Amygdala (tissue), 56 donors: ENCODE measurements at places on chromosomes 6 and 20.

- no peak for DNase-seq
These were observed 126.3 kb downstream of the C6orf118 start for GRCh38 chr6:165183071-165183470.

GRCh38 chr6:45822246-45822812 lies 193.3 kb downstream of the CLIC5 start:
- no peak for DNase-seq

GRCh38 chr20:3679749-3680700 lies 1.8 kb downstream of the ADAM33 start:
- no peak for DNase-seq

- peak; percentile 91 for DNase-seq
These were observed at the start of gene ZBTB12 for GRCh38 chr6:31901953-31902643. ZBTB12 (minus strand) TSS chr6:31902086; CDS start chr6:31901305, 781 bp downstream.

- no peak for DNase-seq
These were observed 53.2 kb downstream of the PPP1R14C start for GRCh38 chr6:150195996-150196417.

GRCh38 chr6:115753446-115753845 lies 307.2 kb downstream of the FRK start:
- DNase-seq: no peak

DNA sequence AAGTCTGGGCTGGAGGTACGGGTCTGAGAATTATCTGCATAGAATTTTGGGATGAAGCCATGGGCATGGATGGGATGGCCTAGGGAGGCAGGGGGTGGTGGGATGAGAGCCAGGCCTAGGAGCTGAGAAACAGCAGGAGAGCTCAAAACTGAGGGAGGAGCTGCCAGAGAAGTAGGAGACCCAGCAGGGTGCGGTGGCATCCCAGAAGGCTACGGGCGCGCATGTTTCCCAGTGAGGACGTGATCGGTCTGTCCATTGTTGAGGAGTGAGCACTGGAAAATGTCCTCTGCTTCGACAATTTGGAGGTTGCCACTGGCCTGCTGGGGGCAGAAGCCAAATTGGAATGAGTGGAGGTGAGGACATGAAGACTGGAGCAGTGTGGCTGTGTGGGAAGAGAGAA lies 14.5 kb upstream of the MROH8 start:
- peak; percentile 22 for DNase-seq

GRCh38 chr6:12890171-12890790 lies 173.7 kb downstream of the PHACTR1 start:
- no peak for DNase-seq

DNA sequence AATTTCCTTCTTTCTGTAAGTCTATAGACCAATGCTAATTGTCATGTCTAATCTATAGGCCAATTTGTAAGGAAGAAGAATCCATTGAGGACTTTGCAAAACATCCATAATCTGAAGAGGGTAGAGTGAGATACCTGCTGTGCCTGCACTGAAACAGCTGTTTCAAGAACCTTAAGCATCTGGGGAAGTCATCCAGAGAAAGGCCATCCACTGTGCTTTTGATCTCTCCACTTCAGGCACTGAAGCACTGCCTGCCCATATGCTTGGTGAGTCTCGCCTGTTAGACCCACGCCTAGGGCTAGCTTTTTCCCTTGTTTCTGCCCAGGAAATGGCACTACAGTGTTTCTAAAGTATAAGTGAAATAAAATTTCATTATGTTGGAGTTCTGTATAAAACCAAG lies 921.8 kb upstream of the EPHA7 start:
- DNase-seq: no peak

DNA sequence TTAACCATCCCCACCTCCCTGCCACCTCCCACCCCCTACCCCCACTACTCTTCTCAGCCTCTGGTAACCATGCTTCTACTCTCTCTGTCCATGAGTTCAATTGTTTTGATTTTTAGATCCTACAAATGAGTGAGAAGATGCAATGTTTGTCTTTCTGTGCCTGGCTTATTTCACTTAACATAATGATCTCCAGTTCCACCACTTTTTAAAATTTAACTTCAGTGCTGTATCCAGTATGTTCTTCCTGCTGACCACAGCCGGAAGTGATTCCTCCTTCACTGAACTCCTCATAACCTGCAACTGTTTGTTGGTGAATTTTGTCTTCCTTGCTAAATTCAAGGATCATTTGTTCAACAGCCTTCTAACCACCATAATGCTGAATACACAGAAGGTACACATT lies 3.9 kb downstream of the MAP7 start:
- DNase-seq: no peak

DNA sequence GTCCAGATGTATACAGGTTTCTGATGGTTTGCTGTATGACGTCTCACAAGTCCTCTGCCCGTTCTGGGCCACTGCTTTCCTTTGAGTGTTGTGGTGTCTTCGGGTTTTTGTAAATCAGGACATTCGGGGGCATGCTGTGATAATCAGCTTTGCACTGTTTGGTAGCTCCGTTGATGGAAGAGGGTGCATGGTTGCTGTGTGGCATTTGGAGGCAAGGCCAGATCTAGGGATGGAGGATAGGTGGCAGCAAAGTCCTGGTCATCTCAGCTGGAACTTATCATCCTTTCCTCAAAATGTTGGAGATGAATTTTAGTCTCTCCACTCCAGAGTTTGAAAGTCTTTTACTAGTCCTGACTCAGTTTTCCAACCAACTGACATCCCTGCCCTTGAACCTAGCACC lies 91.0 kb downstream of the SCP2D1 start:
- no peak for DNase-seq

DNA sequence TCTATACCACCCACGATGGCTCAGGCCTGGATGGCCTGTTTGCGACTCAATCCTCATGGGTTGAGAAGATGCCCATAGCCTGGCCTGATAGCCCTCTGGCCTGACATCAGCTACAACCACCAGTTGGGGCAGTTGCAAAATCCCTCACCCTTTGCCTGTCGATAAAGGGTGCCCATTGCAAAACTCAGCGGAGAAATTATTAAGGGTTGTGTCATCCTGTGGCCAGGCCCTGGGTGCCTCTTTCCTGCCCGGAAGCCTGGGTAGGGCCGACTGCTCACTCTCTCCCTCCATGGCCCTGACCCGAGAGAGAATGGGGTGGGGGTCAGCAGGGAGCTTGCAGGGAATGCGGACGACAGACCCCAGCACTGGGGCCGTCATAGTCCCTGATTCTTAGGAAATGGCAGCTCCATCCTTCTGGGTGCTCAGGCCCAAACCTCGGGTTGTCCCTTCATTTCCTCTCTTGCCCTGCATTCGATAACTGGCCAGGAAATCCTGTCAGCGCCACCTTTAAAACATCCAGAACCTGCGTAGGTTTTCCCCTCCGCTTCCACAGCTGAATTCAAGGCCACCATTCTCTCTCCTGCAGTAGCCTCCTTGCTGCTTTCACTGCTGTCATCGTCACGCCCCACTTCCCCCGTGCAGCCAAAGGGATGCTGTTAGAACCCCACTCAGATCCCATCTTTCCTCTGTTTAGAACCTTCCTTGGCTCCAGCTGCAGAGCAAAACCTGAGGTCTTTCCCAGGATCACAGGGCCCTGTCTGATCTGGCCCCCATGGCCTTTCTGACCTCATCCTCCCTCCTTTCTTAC lies 31.1 kb downstream of the CEBPB start:
- no peak for DNase-seq

DNA sequence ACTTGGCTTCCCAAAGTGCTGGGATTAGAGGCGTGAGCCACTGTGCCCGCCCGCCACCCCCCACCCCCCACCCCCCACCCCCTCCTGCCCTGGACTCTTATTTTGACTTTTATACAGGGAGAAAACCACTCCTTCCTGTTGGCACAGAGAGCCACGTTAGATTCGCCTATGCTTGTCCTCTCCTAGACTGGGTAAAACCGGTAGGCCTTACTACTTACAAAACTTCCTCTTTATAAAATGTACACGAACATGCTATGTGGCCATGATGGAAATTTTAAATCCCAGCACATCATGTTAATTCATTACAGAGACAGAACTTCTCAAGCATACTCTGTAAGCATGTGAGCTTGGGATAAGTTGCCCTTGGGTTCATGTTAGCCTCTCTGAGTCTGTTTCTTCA lies 124.2 kb downstream of the SLC24A3 start:
- no peak for DNase-seq

DNA sequence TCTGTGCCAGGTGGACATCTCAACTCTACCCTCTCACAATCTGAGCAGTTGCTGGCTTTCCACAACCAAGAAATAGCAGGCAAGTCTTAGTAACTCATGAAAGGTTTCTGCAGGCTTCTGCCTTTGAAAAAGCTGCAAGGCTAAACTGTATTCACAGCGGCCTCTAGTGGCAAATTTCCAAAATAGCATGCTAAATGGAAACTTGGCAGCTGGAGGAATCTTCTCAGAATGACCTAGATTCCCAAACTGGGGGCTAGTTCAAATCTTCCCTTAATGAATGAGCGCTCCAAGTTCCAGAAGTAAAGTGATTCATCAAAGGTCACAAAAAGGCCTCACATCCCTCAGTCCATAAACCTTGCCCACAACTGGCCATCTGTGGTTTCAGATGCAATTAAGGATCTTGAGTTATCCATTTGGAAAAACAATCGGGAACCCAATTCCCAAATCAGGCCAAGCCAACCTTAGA lies 11.9 kb upstream of the CPNE5 start:
- no peak for DNase-seq

DNA sequence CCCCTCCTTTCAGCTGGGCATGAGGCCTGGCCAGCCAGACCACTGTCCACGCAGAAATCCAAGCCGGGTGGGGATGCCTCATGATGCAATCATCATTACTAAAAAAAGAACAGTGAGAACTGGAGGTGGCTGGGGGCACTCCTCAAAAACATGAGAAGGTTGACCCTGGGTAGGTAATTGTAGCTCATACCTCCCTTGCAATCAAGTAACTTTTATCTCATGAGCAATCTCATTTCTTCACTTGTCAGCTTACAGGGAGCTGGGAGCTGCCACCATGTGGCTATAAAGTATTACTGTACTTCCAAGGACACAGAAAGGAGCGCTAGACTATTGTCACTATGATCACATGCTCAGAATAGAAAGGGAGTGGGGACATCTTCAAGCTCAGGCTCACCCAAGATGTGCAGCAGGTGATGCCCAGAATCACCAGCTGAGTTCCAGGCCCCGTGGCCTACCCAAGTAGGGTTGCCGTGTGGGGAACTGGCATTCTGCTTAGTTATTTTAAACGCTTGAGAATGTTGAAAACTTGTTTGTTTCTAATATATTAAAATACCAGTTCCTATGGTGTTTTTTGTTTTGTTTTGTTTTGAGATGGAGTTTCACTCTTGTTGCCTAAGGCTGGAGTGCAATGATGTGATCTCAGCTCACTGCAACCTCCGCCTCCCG lies 3.0 kb upstream of the CDH26 start:
- DNase-seq: no peak

GRCh38 chr20:63802469-63803240 lies 28.4 kb downstream of the ZBTB46 start:
- DNase-seq: no peak

DNA sequence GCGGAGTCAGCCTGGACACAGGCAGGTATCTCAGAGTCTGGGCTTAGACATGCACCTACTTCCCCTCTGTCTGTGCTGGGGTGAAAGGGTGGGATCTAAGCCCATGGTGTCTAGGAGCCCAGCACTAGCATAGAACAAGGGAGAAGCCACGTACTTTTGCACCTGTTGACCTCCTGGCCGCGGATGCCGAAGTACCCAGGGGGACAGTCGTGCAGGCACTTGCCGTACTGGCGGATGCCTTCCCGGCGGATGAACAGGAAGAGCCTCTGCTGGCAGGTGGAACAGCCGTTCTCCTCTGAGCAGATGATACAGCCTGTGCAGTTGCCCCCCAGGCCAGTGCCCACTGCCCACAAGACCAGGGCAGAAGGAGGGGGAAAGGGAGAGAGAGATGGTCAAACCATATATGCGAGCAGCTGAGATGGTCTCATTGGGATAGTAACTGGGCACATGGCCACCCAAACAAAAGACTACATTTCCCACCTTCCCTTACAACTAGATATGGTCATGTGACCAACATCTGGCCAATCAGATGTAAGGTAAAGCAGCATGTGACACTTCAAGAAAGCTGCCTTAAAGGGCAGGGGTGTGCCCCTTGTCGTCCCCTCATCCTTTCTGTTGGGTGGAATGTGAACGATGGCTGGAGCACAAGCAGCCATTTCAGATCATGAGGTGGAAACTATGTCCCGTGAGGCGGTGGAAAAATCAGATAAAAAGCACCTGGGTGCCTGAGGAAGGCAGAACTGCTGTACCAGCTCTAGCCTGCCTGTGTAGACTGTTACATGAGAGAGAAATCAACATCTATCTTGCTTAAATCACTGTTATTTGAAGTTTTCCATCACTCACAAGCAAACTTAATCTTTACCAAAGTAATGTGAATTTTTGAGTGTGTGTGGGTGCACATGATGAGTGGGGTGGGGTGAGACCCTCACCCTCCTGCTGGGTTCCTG lies 34.0 kb downstream of the RSPO4 start:
- DNase-seq: no peak

- no peak for DNase-seq
These were observed 1027.4 kb upstream of the FLRT3 start for GRCh38 chr20:15364781-15365180.

- DNase-seq: no peak
These were observed 232.6 kb upstream of the PDE10A start for GRCh38 chr6:165895421-165896165.

DNA sequence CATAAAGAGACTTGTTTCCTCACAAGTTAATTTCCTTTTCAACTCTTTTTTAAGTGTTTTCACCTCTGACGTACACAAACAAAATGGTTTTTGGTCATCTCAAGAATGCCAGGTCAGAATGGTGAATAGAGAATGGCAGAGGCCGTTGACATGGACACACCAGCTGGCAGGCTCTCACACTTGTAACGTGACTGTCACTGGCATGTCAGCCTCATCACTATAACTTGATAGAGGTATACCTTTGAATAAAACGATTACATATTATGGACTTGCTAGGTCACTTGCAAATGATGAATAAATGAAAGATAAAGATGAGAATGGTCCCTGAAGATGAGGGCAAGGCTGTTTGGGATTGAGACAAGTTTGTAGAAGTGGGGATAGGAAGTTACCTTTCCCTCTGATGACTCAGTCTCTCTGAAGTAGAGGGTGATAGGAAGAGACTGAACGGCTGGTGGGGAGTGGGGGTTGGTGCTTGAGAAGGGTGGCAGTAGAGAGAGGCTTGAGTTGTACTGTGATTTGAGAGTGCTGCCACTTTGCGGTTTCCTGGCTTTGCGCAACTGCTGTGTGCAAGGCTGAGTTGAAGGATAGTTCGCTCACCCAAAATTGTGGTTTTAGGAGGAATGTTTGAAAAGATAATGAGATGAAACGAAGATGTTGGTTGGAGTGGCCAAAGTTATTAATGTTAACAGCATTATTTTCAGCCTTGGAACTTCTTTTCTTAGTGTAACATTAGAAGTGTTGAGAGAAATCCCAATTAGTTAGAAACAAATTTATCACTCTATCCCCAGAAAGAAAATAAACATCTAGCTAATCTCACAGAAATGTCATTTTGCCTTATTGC lies 30.3 kb downstream of the TBPL1 start:
- DNase-seq: no peak

DNA sequence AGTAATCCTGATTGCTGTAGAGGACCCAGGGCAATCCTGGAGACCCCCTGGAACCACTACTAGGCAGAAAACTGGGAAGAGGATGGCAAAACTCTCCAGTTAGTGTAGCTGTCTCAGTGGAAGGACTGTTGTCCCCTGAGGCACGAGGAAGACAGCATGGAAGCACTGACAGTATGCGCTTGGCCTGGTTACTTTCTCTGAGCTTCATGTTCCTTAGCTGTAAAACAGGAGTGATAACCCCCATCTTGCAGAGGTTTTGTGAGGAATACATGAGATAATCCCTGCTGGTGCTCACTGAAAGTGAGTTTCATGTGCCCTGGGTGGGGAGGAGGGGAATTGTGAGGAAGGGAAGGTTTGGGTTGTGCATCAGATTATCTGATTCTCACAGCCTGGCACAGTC lies 3.2 kb downstream of the NT5E start:
- no peak for DNase-seq
